ENCODE measurements at places on chromosomes 4 and X.

- DNase-seq, result no peak
Observed at GRCh38 chr4:121138039-121138825, 25.9 kb downstream of the TNIP3 start.

DNA sequence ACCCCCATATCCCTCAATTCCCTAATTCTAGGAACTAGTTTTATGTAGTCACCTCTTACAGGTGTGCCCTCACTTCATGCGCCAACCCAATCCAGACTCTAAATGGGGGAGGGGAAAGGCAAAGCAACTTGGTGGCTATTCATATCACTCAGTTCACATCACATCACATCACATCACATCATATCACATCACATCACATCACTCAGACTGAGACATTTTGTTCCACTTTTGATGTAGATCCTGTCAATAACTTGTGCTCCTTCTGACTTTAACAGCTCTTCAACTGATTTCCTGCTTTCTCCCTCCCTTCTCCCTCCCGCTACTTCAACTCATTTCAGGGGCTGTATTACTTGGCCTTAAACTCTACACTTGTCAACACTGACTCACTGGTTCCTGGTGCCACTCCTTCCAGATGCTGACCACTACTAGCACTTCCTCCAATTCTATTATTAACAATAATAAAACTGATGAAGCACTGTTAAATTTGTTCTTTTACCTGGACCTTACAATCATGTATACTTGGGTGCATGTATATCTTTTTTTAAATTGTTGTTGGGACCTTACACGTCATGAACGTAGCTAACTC lies 29.1 kb upstream of the PLS3 start:
- peak; percentile 65 for DNase-seq

- peak; percentile 67 for DNase-seq
Observed at GRCh38 chr4:110510955-110511544, 35.1 kb downstream of the ENPEP start.

DNA sequence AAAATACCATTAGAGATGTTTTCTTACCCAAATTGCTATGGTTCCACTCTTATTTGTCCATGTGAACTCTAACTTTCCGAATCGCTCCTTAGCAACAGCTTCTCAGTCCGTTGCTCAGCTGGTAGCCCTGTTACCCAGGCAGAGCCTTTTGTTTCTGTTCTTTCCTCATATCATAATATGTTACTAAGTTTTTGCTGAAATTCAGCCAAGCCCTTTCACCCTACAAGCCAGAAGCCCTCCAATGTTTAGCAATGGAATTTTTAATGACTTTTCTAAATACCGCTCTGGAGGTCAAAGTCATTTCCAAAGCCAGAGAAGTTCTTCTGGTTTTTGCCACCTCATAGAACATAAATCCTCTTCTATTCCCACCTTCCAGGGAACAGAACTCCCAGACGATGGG lies 1029.5 kb downstream of the C4orf33 start:
- no peak for DNase-seq

- no peak for DNase-seq
Observed at GRCh38 chr4:167786504-167786903, 305.8 kb upstream of the ANXA10 start.

DNA sequence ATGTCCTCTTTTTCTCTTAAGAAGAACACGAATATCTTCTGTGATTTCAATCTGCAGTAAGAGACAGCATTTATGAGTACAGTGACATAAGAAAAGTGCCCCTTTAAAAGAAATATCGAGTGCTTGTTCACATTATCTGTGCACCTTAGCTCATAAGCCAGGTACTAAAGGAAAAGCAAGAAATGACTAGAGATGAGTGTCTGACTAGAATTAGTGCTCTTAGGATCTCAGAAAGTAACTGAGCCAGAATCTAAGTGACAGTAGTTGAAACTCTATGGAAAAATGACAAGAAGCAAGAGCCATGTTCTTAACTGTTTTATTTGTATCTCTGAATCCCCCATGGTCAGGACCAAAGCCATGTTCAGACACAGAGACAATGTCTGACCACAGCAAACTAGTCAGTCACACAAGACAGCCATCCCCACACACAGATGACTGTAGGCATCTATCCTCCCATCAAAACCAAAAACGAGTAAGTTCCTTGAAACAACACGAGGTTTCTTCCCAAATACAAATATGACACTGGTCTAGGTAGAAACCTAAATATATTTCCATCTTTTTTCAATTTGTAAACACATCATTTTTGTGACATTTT lies 36.8 kb downstream of the ACSL4 start:
- no peak for DNase-seq

GRCh38 chrX:17459008-17459611 lies 84.1 kb downstream of the NHS start:
- peak; percentile 61 for DNase-seq

DNA sequence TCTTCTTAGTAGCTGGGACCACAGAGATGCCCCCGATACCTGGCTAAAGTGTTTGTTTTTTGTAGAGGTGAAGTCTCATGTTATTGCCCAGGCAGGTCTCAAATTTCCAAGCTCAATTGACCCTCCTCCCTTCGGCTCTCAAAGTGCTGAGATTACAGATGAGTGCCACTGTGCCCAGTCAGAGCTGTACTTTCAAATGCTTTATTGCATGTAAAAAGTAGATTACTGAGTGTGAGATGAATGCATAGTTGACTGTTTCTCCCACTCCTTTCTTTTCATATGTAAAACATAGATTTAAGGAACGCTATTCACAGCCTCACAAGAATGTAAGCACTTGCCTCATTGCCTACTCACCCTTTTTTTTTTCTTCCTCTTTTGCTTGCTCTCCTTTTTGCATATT lies 984.4 kb upstream of the PABPC4L start:
- DNase-seq, result no peak

- DNase-seq, result peak; percentile 97
Observed at GRCh38 chr4:118994030-118994429, 105.4 kb downstream of the SYNPO2 start.

GRCh38 chr4:56217343-56217890 lies 169.9 kb downstream of the AASDH start:
- no peak for DNase-seq

DNA sequence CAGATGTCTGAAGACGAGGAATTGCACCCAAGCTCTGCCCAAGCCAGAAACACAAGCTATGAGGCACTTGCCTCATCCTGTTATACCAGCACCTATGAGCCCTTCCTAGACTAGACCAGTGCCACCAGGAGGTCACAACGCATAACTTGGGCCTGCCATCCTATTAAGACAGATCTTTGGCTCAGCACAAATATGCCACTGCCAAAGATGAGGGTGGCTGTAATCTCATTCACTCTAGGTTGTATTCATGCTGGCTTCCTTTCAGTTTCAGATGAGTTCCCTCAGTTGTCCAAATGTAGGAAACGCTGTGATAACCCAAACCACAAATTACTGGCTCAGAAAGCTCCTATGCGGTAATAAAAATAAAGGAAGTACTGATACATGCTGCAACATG lies 76.5 kb upstream of the CITED1 start:
- DNase-seq, result no peak

- DNase-seq, result no peak
Observed at GRCh38 chr4:103664436-103665075, 55.2 kb downstream of the TACR3 start.

GRCh38 chr4:17494258-17495190 lies 17.4 kb downstream of the QDPR start:
- DNase-seq, result peak; percentile 78

DNA sequence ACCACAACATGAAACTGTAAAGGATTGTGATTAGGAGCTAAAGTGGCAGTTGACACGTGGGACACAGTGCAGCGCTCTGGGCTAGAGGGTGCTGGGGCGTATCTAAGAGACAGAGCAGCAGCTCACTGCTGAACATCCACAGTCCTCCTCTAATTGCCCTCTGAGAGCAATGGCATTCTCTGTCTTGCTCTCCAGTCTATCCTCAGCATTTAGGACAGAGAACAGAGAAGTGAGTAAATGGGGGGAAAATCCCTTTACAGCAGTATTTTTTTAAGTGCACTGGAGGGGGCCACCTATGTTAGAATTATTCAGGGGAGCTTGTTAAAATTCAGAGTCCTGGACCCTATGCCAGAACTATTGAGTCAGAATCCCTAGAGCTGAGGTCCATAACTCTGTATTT lies 4.2 kb upstream of the TMEM154 start:
- no peak for DNase-seq

DNA sequence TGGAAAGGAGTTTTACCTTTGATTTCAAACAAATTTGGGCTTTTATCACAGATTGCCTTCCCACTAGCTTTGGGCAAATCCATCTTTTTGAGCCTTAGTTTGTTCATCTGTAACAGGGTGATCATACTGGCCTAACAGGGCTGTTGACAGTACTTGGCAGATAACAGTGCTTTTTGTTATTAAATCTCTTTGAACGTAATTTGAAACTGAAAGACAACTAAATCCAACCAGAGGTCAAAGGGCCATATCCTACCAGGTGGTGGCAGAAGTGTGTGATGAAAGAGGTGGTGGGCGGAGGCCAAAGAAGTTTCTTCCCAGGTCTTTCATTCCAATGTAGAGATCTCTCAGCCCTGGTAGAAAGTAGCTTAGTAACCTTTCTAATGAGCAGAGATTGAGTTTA lies 35.2 kb upstream of the TADA2B start:
- DNase-seq, result peak; percentile 36

DNA sequence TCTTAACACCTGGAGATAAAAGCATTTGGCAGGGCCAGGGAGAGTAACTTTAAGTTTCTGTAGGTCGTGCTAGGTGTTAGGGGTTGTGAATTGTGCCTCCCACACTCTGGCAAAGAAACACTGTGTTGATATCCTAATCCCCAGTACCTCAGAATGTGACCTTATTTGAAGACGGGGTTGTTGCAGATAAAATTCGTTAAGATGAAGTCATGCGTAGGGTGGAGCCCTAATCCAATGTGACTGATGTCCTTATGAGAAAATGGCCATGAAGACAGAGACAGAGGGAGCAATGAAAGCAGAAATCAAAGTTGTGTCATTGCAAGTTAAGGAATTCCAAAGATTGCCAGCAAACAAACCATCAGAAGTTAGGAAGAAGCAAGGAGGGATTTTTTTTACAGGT lies 40.5 kb upstream of the BBS12 start:
- no peak for DNase-seq

GRCh38 chrX:42085836-42086235 lies 162.5 kb upstream of the CASK start:
- no peak for DNase-seq

- no peak for DNase-seq
Observed at GRCh38 chrX:19024366-19024765, 40.5 kb upstream of the PHKA2 start.

GRCh38 chrX:39975101-39975925 lies 122.4 kb downstream of the BCOR start:
- no peak for DNase-seq

DNA sequence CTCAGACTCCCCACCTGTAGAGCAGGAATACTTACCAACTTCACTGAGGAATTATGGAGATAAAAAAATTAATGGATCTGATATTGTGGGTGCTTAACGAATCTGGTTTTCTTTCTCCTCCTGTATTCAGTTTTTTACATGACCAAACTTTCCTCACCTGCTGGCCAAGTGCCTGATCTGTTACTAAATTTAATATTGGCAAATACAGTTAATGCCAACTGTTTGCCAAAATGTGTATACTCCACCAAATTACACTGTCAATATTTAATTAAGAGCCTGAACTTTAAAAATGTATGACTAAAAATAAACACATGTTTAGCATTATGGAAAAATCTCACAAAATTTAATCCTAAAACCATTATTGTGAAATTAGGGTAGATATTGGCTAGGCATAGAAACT lies 3.3 kb downstream of the PGRMC2 start:
- no peak for DNase-seq
